ACHN (cell line): ENCODE measurements at places on chromosomes 2 and 18.

DNA sequence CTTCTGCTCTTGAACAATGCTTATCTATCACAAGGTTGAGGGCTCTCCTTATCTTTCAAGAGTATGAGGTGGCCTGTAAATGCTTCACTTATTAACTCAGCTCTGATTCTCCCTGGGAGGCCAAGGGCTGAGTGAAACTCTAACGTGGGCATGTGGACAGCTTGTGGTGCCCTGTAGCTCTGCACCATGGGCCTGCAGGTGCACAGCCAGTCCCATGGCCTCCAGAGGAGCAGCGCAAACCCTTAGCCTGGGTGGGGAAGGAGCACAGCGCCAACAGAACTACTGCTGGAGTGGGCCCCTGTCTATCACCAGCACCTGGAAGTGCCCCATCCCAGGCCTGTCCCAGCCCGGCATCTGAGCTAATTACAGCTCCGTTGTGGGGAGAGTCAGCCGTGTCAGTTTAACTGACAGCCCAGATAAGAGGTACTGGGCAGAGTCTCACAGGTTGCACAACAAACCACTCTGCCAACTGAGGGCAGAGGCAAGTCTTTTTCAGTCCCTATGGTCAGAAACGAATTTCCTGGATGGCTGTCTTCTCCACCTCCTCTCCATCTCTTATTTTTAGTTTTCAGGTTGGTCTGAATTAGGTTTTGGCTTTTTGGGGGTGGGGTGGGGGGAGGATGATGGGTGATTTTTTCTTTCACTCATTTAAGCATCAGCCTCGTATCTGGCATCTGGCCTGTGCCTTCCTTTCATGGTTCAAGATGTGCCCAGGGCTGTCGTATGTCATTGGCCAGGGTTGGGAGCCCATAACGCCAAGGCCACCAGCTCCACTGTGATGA lies 219.5 kb downstream of the BCL2 start:
- peak; percentile 82 for DNase-seq

GRCh38 chr2:127012215-127012614 lies 94.7 kb downstream of the BIN1 start:
- no peak for DNase-seq

GRCh38 chr2:44623622-44624351 lies 262.0 kb downstream of the CAMKMT start:
- no peak for DNase-seq

DNA sequence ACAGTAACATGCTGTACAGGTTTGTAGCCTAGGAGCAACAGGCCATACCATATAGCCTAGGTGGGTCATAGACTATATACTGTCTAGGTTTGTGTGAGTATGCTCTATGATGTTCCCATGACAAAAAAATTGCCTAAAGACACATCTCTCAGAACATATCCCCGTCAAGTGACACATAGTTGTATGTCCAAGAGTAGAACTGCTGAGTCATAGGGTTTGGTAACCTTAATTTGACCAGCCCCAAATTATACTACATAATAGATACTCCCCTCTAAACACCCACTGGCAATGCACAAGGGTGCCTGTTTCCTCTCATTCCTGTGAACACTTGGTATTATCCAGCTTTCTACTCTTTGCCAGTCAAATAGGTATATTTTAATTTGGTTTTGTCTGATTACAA lies 161.6 kb downstream of the LCLAT1 start:
- no peak for DNase-seq
